Dorsolateral prefrontal cortex (tissue), 122 donors: ENCODE measurements at places on chromosomes 7 and 10.

DNA sequence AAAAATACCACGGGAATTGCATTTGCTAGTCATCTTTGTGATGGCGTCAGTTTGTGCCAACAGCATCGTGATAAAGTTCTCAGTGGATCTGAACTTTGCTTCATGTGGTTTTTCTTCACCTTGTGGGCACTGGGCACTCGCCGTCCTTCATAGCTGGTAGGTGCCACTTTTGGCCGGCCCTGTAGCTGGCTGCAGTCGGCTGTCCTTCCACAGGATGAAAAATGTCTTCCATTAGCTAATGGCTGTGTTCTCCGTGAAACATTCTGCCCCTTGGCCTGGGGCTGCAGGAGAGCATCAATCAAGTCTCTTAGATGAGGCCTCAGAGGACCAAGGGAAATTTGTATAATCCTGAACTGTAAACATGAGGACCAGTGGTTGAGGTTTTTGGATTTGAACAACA, 145.3 kb downstream of the DYNC1I1 start:
- DNase-seq: no peak

- DNase-seq: no peak
Observed at GRCh38 chr10:84493951-84494848, 165.8 kb downstream of the CCSER2 start.

DNA sequence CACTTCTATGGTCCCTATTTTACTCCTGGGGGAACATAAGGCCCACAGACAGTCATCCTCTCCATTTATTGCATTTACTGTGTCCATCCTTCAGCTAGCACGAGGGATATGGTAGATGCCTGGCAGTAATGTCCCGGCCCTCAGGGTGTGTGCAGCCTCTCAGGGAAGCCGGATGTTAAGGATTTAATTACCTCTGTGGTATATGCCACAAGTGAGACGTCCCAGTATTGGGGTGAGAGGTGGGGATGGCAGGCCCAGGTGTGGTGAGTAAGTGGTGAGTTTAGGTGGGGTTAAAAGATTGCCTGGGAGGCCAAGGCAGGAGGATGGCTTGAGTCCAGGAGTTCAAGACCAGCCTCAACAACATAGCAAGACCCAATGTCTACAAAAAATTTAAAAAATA, 144.9 kb downstream of the SH3PXD2A start:
- no peak for DNase-seq

- DNase-seq: no peak
Observed at GRCh38 chr7:33900501-33900900, 4.8 kb upstream of the BMPER start.

DNA sequence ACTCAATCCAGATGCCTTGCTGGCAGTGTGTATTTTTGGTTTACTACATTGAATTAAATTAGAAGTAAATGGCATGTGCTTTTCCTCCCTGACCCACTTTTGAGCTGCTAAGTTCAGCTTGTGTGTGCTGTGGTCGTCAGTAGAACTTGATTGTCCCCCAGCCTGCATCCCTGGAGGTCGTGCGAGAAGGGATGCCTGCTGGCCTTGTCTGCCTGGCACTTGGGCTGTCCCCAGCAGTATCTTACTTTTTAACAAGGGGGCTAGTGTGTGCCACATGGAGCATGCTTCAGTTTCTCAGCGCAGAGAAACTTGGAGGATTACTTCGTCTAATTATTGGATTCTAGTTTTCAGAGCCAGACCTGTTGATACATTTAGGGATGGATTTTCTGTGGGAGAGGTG, 80.2 kb downstream of the ADCY1 start:
- no peak for DNase-seq

- DNase-seq: no peak
Observed at GRCh38 chr10:11225935-11226334, 208.3 kb downstream of the CELF2 start.

GRCh38 chr10:124629415-124629814, 114.8 kb downstream of the FAM53B start:
- DNase-seq: peak; percentile 64

DNA sequence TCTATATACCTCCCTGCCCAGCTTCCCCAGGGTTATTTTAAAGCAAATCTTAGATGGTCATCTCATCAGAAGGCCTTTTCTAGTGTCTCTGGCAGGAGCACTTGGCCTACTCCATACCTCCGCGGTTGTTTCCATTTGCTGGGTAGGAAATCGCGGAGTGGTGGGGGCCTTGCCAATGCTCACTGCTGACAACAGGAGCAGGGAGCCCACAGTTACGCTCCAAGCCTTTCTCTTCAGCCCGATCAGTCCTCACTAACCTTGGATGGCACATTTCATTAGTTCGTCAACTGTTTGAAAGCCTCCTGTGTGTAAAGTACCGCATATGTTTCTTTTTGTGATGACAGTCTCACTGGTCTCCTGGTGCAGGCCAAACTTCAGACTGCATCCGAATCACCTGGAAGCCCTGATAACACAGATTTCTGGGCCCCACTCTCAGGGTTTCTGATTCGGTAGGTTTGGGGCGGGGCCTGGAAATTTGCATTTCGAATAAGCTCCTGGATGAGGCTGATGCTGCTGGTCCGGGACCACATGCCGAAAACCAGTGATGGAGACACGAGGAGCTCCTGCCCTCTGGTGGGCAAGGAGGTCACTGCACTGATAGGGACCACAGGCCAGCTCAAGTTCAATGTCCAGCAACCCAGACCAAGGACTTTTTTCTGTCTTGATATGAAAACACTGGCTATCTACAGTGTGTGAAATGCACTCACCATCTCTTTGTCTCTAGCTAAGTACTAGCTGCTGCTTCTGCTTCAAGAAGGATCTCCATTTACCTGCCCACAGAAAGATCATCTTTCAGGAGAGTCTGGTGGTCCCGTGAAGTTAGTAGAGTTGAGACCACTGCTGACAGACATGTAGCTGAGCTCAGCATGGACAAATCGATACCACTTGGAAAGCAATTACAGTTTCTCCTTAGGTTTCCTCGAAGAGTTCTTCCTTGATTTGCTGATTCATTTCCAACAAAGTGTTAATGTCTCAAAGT, 14.0 kb downstream of the LRGUK start:
- peak; percentile 82 for DNase-seq

- no peak for DNase-seq
Observed at GRCh38 chr7:69599955-69600709, 1.9 kb downstream of the AUTS2 start.

DNA sequence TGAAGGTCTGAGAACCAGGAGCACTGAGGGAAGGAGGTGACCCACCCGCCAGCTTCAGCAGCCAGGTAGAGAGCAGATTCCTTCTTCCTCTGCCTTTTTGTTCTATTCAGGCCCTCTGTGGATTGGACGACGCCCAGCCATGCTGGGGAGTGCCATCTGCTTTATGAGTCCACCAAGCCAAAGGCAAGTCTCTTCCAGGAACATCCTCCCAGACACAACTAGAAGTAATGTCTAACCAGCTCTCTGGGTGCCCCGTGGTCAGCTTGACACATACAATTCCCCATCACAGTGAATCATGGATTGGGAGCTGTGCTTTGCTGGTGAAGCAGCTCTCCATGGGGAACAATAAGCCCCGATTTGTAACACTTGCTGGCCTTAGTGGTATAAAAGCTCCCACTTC, 125.2 kb downstream of the CCDC3 start:
- peak; percentile 58 for DNase-seq

DNA sequence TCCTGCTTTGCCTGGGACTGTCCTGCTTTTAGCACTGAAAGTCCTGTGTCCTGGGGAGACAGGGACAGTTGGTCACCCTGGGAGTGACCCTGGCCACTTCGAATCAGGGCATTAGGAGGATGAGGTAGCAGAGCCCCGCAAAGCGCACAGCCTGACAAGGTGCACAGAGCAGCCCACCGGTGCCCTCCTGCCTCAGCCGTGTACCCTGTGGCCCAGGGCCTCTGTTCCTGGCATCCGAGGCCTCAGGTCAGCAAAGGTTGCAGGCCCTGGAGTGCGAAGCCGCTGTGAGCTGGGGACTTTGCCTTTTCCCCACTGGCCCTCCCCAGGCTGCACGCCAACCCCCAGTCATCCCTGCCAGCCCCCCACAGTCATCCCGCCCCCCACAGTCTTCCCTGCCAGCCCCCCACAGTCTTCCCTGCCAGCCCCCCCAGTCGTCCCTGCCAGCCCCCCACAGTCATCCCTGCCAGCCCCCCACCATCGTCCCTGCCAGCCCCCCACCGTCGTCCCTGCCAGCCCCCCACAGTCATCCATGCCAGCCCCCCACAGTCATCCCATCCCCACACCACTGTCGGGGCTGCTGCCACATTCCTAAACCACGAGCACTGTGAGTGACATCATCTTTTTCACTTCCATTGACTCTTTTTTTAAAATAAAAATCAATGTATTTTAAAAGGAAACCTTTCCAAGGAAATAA, 91.8 kb downstream of the RGS10 start:
- no peak for DNase-seq

- DNase-seq: no peak
Observed at GRCh38 chr7:2405201-2405600, 1.8 kb downstream of the CHST12 start.

- no peak for DNase-seq
Observed at GRCh38 chr7:55481155-55481554, 91.1 kb downstream of the VOPP1 start.

- DNase-seq: no peak
Observed at GRCh38 chr10:118276204-118276603, 65.9 kb downstream of the FAM204A start.

DNA sequence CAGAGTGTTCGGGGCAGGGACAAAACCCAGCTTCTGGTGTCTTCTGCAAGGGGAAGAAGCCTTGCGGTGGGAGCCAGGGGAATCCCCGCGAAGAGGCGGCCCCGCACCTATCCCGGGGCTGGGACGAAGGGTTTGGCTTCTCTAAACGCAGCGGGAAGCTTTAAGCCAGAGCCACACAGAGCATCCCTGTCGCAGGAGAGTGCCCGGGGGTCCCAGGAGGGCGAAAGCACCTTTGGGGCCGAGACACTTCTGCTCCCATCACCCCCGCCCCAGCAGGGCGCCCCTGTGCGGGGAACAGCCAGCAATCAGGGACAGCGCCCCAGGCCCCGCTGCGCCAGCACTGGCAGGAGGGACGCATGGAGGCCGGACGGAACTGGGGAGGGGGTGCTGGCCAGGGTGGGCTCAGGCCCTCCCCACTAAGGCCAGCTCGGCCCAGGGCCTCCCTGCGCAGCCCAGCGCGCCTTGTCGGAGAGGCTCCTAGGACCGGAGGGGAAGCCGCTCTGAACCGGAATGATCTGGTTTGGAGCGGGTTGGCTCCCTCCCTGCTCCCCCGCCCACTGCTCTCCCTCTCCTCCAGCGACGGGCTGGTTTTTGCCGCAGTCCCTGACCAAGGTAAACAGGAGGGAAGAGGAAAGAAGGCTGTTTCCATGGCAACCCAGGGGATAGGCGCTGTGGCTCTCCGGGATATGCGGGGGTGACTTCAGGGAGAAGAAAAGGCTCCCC, 63.9 kb downstream of the TMEM209 start:
- peak; percentile 82 for DNase-seq

- DNase-seq: no peak
Observed at GRCh38 chr10:92800134-92800733, 48.1 kb upstream of the EXOC6 start.

DNA sequence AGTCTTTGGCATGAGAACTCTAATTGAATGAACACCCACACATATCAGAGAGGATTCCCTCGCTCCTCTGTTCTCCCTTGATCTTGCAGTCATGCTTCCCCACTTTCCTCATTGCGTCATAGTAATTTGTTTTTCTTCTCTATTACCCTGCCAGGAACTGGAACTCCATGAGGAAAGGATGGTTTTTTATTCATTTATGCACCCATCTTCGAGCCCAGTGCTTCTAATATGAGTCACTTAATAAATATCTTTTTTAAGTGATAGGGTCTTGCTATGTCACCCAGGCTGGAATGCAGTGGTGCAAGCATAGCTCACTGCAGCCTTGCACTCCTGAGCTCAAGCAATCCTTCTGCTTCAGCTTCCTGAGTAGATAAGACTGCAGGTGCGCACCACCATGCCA, 83.5 kb downstream of the OTUD1 start:
- no peak for DNase-seq

DNA sequence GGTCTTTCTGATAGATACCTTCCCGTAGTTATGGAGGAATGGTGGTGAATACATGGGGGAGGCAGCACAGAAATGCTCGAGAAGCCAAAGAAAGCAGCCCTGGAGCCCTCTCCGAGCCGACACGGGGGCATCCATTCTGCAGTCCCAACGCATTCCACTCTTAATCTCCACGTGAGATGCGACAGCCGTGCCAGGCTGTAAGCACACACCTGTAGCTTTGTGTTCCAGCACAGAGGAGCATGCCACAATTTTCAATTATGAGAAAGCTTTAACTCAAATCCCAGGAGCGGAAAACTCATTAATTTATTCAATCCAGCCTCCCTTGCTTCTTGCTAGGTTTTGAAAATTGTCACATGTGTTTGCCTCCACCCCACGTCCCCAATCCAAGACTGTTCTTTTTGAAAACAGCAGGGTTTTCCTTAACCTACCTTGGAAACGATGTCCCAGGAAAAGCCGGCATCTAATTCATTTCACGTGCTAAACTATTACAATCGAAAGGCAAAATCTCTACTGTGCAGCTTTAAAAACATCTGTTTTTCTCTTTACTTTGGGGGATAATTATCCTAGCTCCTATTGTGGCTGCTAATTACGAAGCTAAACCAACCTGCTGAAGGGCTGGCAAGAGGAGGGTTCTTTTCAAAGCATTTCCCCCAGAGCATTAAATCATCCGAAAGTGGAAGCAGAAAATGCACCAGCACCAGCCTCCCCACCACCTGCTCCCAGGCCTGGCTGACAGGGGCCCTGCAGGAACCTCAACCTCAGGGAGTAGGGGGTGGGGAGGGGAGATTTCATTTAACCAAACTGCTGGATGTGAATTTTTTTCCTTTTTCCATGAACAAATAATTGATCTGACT, 56.0 kb upstream of the CHST15 start:
- no peak for DNase-seq

DNA sequence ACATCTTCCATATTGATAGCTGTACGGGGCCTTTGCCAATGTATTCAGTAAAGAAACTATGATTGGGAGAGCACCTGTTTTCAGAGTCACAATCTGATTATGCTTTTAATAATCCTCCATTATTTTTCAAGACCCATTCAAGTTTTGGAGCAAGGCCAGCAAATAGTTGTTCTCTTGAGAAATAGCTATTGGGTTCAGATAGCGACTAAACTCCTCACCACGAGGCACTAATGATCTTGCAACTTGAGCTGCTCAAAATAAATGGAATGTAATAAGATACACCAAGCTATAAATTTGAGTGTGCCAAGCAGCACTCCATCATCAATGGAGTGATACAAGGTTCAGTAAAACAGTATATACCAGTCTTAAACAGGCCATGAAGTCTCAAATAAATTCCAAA, 7.4 kb upstream of the MALRD1 start:
- DNase-seq: no peak

GRCh38 chr10:43667317-43667731, 18.6 kb upstream of the ZNF32 start:
- DNase-seq: no peak
